Kidney glomerular epithelial cell (primary cell): ENCODE measurements at places on chromosomes 7 and 10.

GRCh38 chr10:26703974-26704373 lies 6.5 kb downstream of the PDSS1 start:
- DNase-seq, result no peak

DNA sequence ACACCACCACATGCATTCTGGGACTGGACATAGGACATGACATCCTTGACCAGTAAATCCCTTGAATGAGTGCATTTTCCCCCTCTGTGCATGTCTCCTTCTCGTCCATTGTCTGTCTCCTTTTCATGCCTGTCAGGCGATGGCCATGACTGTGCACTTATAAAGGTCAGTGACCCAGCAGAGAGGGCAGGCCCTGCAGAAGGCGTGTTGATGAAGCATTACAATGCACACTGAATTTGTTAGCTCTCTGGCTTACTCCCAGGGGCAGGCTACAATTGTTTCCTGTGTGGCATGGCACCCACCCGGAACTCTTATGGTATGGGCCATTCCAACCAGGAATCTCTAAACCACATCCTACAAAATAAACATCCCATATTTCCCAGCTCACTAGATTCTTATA lies 71.1 kb downstream of the SAMD9 start:
- DNase-seq, result no peak

DNA sequence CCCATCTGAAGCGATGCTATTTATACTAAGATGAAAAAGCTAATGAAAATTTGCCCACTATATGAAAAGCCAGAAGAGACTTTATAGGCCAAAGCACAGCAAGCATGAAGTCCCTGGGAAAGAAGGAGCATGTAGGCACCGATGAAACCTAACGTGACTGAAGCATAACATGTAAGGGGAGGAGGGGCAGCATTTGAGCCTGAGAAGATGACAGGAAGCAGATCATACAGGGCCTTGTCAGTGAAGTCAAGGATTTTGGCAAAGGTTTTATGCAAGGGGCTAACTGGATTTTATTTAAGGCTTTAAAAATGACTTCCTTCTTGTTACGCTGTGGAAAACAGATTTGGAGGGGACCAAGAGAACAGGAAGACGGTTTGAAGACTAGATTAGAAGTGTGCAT lies 744.0 kb downstream of the PHTF2 start:
- DNase-seq, result no peak

DNA sequence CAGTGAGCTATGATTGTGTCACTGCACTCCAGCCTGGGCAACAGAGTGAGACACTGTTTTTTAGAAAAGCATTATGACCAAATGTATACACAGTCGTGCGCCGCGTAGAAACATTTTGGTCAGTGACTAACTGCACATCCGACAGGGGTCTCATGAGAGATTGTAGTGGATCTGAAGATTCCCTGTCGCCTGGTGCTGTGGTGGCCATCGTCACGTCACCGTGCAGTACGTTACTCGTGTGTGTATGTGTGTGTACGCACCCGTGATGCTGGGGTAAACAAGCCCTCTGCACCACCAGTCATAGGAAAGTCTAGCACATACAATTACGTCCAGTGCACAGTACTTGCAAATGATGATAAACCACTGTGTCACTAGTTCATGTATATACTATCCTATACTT lies 109.4 kb downstream of the ELFN1 start:
- DNase-seq, result no peak

GRCh38 chr10:120475844-120476791 lies 19.1 kb downstream of the PLPP4 start:
- no peak for DNase-seq

- no peak for DNase-seq
Measured at GRCh38 chr7:140212100-140212881, 35.5 kb upstream of the KDM7A start.

DNA sequence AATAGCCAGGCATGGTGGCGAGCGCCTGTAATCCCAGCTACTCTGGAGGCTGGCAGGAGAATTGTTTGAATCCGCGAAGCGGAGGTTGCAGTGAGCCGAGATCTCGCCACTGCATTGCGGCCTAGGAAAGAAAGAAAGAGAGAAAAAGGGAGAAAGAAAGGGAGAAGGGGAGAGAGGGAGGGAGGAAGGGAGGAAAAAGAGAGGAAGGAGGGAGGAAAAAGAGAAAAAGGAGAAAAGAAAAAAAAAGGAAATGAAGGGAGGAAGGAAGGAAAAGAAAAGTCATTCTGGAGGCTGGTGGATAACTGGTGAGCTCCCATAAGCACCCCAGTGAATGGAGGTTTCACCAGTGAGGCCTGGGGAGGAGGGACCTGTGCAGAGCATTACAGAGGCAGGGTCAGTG lies 7.6 kb upstream of the OGDHL start:
- no peak for DNase-seq

DNA sequence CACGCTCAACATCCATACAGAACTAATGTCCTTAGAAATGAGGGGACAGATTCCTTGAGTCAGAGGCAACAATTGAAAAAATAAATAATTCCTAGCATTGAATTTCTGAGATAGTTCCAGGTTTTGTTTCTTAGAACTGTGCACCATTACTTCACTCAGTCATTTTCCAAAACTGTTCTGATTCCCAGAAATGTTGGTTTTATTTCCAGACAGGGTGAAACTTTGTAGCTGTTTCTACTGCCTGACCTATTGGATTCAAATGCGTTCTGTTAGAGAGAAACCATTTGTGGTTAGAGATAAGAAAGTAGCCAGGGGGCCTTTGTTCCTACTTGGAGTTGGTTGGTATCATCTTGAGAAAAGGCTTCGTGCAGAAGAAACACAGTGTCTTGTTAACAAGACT lies 8.1 kb upstream of the DEPP1 start:
- no peak for DNase-seq

DNA sequence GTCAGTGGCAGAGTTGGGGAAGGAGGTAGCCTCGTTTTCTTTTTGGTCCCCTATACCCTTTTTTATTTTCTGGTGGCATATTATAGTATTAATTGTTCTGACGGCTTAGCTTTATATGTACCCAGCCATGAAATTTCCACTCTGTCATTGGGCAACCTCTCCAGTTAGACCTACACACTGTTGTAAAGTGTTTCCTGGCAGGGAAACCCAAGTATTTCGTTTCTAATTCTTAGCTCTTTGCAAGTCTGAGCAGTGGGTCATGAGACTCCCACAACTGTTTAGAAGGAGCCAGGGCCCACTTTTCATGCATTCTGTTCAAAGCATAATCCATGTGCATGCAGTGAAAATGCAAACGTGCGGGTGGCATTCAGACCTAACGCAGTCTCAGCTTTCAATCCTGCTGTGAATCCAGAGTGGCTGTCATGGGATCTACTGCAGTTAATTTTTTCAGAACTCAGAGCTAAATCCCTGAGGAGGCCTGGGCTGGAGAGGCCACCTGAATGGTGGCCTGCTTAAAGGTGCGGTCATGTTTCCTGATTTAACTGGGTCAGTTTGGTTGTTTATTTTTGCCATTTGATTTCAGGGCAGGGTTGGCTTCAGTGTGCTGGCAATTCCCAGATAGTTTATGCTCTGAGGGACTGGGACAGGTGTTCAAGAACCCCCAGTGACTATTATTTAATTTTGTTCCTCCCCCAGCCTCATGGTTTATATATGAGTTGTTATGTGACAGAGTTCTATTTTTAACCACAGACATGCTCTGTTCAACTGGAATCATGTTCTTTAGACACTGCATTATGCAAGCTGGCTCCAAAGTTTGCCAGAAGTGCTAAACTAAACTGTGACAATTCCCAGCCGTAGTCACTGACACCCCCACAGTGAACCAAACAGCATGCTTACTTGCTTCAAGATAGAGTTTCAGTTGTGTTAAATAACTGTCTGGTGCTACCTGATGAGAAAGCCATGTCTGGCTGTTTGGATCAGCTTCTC lies 27.4 kb upstream of the SYPL1 start:
- no peak for DNase-seq

DNA sequence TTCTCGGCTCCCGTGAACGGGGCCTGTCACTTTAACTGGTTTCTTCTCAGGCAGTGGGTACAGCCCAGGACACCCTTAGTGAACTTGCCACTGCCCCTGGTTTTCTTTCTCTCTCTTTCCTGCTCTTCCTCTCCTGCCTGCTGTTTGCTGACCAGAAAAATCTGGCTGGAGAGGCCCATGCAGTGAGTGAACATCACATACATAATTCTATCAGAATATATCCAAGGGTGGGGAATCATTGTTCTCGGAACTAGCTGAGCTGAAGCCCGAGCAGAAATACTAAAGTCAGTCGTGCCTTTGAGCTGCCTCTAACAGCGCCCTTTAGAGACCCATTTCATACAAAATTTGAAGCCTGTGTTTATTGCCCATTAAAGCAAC lies 501.5 kb upstream of the GALNT17 start:
- DNase-seq, result no peak

- DNase-seq, result no peak
Measured at GRCh38 chr7:145868935-145869334, 247.7 kb upstream of the CNTNAP2 start.

DNA sequence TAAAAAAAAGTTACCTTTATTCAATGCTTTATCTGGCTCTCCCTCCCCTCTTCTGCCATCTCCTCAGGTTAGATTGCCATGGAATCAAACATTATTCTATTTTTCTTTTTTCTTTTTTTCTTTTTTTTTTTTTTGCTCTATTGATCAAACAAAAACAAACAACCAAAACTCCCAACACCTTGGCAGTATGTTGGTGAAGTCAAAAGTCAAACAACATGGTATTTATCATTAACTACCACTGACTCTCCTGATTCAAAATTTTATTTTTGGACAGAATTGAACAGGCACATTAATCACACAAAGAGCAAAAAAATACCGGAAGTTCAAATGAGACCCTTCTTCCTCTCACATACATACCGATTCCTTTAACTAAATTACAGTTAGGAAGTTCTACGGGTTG lies 6.4 kb downstream of the PON1 start:
- DNase-seq, result no peak

DNA sequence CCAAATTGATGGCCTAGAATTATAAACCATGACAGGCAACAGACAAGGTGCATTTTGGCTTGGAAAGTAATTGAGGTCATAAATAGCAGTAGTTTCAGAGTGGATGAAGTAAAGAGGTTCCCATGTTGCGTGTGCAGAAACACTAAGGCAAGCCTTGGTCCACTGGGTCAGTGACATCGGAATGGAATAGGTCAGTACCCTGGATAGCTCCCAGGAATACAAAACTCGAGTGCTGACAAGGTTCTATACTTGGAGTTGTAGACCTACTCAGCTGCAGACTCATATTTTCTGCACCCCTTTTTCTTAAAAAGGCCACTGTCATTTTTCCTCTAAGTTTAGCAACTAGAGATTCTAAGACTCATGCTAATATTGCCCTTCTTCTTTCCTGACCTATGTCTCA lies 132.8 kb downstream of the DYNC1I1 start:
- no peak for DNase-seq

DNA sequence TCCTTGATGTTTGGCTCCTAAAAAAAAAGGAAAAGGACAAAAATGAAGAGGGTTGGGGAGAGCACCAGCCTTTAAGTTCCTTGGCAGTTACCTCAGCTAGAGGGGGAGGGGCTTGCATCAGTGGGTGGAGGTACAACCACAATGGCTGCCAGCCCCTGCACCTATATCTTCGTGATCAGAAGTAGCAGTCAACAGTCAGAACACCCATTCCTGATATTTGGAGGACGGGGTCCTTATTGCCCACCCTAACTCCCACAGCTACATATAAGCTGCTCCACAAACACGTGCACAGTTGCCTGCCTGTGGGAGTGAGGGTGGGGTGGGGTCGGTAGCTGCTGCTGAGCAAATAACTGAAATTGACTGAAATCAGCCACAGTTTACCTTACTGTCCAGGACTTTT lies 26.2 kb downstream of the C1GALT1 start:
- no peak for DNase-seq

GRCh38 chr7:27418541-27418940 lies 175.9 kb downstream of the EVX1 start:
- DNase-seq, result no peak

DNA sequence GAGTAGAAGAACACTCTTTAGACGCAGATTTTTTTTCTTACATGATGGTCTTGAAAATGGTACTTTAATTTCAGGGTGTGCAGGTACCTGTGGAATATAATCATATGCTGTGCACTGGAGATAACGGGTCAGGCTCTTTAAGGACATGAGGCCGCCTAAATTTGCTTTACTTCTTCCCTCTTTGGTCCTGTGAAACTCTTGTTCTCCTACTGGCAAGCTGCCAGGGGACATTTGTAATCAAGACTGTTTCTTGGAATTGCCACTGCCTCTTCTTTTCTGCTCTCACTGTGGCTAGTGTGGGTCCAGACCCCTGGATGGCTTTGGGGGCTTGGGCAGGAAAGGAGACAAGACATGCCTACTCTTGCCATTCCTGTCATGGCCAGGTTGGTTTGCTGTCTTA lies 146.0 kb downstream of the SND1 start:
- DNase-seq, result no peak

DNA sequence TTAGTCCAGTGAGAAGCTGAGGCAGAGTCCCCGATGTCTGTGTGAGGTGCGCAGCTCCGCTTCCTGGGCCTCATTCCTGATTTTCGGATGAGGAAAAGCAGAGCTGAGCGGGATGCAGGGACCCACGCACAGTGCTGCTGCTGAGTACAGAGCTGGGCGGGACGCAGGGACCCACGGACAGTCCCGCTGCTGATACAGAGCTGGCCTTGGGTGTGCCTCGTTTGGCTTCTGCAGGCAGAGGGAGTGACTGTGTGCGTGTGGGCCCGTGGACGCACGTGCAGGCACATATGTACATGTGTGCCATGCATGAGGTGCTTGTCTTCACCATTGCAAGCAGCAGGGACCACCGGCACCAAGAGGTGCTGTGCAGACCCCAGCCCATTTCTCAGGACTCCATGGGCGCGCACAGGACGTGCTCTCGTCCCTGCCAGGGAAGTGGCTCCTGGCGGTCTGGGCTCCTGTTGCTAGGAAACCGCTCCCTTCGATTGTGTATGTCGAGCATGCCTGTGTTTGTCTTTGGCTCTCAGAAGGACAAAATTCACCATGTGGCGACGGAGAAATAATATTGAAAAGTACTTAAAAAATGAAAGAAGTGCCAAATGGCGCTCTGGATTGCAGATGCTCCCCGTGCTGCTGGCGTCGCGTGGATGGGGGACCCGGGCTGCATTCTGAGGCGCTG lies 303.8 kb upstream of the MKI67 start:
- no peak for DNase-seq

DNA sequence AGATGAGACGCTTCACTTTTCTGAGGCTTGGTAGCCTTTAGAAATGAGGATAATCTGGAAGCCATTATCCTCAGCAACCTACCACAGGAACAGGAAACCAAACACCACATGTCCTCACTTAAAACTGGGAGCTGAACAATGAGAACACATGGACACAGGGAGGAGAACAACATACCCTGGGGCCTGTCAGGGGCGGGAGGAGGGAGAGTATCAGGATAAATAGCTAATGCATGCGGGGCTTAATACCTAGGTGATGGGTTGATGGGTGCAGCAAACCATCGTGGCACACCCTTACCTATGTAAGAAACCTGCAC lies 48.9 kb downstream of the LRGUK start:
- DNase-seq, result no peak

GRCh38 chr10:34804306-34804705 lies 10.8 kb downstream of the PARD3 start:
- DNase-seq, result no peak
